CD4-positive, alpha-beta T cell treated with Interleukin-4 for 4 hours (primary cell): ENCODE measurements at places on chromosomes 4 and X.

DNA sequence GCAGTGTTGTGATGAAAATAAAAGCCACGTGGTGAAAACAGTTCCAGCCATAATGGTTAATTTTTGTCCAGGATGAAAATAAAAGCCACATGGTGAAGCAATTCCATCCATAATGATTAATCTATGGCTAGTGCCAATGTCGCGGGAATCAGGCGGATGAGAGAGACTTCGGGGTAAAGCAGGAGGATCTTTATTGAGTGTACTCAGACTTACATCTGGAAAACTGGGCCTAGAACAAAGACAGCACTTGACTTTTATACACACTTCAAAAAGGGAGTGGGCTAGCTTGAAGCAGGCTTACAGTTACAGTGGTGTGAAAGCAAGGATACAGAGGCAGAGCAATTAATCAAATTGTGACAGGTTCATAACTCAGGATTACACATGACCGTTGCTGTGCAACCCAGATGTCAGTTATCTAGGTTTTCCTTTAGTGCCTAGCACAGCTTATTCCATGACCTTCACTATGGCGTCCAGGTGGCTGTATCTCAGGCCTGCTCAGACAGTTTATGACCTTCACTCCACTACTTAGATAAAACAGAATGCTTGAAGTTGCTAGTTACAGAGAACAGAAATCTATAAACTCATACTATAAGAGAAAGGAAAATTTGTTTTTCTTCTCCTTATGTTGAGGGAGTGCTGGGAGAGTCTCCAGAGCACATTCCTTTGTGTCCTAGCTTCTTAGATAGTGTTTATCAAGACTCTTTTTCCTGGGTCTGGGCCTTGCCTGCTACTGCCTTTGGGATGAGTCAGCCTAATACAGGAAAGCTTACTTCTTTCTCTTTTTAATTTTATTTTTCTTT lies 5.9 kb upstream of the PLA2G12A start:
- no peak for DNase-seq

- peak; percentile 59 for DNase-seq
Observed at GRCh38 chr4:128782076-128782715, 27.3 kb upstream of the JADE1 start.

DNA sequence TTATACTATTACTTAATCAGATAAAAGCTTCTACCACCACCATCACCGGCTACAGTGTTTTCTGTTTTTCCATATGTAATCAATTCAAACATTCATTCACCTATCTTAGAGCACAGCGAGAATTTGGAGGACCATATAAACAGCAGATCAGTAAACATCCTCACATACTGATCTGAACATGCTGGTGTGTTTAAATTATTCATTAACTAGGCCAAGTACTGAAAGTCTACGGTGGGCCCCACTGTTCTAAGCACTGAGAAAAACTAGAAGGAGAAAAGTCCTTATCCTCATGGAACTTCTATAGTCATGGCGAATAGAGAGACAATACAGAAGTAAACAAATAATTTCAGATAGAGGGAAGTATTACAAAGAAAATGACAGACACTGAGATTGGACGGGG lies 176.6 kb downstream of the NR3C2 start:
- DNase-seq: no peak

GRCh38 chr4:20217951-20218350 lies 33.8 kb upstream of the SLIT2 start:
- DNase-seq: no peak

DNA sequence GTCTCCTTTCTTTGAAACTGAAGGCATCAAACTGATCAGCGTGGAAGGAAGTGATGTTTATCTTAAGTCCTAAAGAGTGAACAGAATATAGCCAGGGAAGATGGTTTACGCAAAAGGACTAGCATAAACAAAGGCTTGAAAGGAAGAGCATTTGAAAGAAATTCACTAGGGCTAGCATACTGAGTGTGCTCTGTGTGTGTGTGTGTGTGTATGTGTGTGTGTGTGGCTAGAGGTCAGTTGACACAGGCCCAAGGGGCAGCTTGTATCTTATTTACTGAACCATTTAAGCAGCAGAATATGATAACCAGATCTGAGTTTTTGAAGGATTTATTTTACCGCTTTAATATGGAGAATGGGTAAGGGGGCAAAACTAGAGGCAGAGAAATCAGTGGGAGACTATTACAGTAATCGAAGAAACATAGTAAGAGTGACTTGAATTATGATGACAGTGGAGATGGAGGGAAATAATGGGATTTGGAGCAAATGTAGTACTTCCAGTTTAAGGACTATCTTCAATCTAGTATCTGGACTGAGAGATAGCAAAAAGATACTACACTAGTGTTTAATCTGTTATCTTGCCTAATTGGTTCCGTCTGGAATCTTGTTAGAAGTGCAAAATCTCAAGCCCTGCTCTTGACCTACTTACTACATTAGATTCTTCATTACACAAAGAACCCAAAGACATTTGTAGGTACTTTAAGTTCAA lies 36.9 kb downstream of the CEP44 start:
- DNase-seq: no peak

- DNase-seq: no peak
Observed at GRCh38 chrX:16144420-16144819, 21.1 kb downstream of the GRPR start.

DNA sequence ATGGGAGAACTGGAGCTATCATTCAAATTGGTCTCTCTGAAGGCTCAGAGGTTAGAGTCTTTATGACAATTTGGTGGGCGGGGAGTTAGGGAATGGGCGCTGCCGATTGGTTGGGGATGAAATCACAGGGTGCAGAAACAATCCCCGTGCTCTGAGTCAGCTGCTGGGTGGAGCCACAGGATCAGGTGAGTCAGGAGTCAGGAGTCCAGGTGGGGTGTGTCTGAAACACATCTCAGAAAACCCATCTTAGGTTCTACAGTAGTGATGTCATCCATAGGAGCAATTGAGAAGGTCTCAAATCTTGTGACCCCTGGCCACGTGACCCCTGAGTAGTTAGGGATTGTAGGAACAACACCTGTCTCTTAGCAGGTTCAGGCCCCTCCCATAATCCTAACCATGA lies 41.6 kb upstream of the TLR3 start:
- DNase-seq: no peak

GRCh38 chr4:184616633-184617551 lies 32.4 kb downstream of the CASP3 start:
- peak; percentile 5 for DNase-seq

GRCh38 chr4:2800691-2801596 lies 8.1 kb downstream of the SH3BP2 start:
- peak; percentile 26 for DNase-seq
